ENCODE measurements at places on chromosomes 7 and 10.

DNA sequence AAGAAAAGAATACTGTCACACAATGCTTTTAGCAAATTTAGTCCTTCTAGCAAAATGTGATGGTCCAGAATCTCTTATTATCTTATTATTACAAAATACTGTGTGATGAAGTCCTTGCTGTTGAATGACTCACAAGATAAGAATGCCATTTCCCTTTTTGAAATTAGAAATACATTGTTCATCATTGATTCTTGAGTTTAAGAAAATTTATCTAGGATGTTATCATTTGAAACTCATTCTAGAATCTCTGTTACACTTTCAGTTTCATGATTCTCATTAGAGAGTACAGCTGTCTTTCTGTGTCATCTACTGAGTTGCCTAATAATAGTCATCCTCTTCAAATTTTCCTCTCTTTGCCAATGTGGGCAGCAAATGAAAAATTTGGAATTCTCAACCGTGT lies 9.6 kb downstream of the ZKSCAN5 start:
- DNase-seq: no peak

DNA sequence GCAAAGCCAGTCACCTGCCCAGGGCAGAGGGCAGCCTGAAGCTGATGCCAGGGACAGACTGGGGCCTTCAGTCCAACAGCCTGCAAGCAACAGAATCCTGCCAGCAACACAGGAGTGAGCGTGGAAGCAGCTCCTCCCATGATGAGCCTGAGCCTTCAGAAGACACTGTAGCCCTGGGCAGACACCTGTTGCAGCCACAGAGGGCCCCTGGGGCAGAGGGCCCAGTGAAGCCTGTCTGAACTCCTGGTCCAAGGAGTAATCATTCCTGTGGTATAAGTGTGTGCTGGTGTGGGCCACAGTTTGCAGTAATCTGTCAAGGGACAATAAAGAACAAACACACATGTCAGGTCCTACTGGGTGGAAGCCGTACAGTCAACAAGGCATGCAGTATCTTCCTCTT lies 2.9 kb upstream of the PFKP start:
- DNase-seq: no peak

- no peak for DNase-seq
Observed at GRCh38 chr7:127516320-127516719, 69.1 kb downstream of the GCC1 start.

DNA sequence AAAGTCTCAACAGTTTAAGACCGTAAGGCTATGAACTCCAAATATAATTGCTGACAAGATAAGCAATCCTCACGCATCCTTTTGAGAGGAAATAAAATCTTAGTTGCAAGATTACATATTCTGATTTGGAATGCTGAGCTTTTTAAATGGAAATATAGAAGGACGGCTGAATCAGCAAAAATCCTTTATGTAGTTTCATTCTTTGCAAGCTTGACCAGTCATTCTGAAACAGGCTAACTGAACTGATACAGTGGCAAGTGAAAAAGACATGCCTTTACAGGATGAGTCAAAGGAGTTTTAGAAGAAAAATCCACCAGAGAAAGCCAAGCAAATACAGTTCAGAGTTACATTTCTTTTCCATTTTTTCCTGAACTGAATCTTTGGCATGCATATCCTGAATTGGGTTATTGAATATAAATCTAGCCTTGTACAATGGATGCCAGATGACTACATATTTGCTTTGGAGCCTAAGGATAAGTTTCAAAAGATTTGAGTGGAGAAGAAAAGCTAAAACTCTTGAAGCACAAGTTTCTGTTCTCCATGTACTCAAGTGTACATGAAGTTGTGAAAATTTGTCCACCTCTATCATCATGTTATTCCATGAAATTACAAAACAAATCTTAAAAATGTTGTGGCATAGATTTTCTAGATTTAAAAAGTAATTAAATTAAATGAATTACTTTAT lies 4.4 kb downstream of the VIM start:
- DNase-seq: no peak

GRCh38 chr10:51046654-51047053 lies 27.6 kb upstream of the PRKG1 start:
- DNase-seq: no peak

DNA sequence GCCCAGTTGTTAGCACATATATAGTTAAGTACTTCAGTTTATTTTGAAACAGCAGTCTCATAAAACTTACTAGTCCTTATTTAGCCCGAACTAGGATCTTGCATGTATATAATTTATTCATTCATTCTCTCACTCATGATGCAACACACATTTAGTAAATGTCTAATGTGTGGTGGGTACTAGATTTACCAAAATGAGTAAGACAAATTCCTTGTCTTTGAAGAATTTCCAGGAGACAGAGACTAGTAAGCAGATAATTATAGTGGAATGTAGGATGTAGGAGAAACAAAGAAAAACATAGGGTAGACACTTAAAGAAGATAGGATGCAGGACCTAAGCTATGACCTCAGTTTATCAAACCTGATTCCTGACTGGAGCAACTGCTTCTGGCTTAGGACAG lies 120.2 kb upstream of the AMPH start:
- no peak for DNase-seq

DNA sequence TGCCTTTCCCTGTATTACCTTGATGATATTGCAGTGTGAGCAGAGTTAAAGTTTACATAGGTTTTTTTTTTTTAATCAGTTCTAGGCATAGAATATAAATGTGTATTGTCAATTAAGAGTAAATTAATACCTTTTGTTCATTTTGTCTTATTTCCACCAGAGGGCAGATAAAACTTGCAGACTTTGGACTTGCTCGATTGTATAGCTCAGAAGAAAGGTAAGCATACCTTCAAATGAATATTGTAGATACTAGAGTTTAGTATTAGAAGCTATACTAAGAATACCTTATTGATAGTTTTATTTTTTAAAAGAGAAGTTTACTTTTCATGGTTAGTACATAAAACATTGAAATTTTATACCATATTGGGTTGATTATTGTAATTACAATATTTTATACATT lies 86.8 kb downstream of the MPLKIP start:
- no peak for DNase-seq

DNA sequence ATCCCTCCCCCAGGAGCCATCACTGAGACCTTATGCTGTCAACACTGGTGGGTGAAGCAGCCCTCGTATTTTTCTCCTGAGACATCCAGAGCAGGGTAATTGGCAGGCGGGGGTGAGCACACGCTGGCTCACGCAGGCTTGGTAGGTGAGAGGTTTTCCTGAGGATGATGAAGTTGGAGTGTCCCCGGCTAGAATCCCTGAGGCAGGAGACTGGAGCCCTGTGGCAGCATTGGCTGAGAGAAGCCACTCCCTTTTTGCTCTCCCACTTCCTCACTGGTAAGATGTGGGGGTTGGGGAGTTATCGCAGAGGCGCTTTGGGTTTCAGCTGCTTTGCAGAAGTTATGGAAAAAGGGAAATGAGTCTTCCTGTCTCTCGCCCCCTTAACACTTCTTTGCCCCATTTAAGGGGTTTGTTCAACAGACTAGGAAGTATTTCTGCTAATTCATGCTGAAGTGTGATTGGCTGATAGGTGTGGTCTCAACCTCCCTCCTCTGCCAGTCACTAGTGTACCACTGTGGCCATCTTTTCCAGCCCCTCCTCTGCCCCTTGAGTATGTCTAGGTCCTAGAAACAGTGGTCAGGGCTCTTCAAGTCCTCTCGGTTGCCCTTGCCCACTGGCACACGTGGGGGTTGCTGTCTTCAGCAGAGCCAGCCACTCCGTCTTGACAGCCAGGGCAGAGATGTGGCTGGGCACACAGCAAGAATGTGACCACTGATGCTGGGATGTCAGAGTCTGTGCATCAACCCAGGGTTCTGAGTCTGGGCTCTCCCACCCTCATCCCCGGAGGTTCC lies 5.7 kb downstream of the ARPC1B start:
- DNase-seq: no peak

DNA sequence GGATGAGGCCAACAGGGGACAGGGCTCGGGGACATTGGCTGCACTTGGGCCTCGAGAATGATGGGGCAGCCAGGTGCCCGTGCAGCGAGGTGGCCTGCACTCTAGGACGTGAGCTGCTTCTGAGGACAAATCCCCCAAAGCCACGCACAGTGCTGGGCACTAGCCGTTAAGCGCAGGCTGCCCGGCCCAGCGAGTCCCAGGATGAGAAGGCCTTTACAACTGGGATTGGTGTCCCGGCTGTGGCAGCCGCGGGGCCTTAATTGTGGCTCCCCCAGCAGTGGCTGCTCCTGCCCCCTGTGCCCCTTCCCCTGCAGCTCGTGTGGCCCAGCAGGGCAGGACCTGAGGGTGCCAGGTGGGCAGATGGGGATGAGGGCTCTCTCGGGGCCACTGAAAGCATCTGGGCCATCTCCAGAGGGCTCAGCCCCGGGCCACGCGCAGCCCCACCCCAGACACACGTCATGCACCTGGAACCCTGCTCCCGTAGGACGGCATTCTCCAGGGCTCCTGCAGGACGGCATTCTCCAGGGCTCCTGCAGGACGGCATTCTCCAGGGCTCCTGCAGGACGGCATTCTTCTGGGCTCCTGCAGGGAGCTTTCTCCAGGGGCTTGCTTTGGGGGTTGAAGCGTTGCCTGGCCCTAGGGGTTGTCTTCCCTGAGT lies 6.6 kb downstream of the PWWP2B start:
- no peak for DNase-seq

DNA sequence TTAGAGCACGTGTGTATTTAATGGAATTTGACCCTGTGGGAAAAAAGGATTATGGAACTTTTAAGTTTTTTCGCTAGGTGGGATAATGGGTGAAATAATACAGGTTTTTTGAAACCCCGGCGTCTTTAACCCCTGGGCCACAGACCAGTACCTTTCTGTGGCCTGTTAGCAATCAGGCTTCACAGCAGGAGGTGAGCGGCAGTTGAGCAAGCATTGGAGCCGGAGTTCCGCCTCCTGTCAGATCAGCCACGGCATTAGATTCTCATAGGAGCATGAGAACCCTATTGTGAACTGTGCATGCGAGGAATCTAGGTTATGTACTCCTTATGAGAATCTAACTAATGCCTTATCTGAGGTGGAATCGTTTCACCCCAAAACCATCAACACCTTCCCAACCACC lies 28.6 kb downstream of the WAC start:
- DNase-seq: no peak

- no peak for DNase-seq
Observed at GRCh38 chr7:16397501-16398145, 23.7 kb downstream of the CRPPA start.

DNA sequence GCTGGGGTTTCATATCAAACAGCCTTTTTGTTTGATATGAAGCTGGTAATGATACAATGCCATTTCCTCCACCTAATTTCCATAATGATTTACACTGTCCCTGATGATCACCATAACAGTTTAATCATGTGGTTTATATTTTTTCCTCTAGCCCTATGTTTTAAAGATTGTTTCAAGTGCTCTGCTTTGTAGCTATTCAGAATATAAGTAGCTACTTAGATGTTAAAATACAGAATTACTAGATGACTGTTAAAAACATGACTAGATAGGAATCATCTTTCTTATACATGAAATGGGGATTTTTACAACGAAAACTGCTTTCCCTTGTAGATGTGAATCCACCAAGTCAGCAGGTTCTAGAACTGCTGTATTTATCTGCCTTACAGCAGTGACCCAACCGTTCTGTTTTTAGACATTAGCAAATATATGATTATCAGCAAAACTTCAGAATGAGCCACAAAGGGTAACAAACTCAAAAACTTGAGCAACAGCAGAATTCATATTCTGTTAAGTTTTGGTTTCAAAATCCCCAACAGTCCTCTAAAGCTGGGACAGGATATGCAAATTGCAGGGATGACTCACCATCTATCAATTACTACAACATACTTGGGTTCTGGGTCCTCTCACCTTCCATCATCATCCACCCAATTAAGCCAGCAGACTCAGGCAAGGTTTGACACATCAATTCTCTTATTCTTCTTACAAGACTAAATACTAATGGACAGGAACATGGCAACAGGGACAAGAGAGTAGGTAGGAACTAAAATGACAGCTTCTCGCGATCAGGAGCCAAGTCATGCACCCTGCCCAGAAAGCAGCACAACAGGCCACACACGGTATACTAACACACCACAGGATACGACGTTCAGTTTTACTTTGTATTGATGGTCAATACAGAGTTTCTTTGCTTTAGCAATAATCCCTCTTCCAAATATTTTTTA lies 83.9 kb downstream of the PIP4K2A start:
- DNase-seq: no peak

DNA sequence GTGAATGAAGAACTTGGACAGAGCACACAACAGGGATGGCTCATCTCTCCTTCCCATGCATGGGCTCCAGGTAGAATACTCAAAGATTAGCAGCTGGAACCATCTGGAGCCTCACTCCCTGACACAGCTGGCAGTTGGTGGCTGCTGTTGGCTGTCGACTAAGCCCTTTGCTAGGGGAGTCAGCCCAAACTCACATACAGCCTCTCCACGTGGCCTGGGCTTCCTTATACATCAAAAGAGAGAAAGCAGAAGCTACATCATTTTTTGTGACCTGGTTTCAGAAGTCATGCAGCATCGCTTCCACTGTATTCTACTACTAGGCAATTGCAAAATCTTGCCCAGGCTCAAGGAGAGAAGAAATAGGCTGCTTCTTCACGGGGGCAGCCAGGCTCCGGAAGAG lies 24.4 kb downstream of the ASNS start:
- no peak for DNase-seq

DNA sequence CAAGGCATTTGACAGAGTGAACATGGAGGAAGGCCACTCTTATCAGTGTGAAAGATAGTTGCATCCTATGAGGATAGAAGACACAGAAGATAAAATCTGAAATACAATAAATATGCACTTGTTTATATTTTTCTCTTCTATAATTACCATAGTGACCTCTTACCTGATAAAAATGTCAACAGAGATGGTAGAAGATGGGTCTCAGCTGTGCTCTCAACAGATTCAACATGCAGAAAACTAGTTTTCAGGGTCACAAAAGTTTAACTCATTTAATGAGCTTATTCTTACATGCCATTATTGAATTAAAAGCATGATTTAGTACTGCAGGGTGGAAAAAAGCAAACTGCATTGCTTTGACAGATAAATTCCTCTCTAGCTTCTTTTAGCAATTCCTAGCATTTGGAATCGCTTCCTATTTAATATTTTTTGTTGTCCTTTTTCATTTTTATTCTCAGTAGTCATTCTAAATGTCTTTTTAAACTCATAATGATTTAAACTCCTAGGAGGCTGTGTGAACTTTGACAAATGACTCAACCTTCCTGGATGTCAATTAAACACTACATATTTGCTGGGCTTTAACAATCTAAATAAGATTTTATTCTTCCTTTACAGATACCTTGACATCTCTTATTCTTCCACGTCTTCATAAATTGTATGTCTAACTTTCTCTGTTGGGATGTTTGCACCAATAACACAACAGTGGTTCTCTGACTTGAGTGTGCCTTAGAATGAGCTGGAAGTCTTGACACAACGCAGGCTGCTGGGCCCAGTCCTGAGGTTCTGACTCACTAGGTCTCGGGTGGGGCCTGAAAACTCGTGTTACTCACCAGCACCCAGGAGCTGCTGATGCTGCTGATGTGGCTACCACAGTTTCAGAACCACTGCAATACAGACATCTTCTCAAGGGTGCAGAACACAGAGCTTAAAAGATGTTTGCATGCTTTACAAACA lies 565.5 kb upstream of the IGFBP3 start:
- DNase-seq: no peak

All from NCI-H2227 treated with DMSO at 0.1 percent for 48 hours (cell line).